ENCODE measurements at places on chromosomes 6 and 20.
A peak's percentile ranks its signal among the peaks of the same experiment; 100 is the strongest.

DNA sequence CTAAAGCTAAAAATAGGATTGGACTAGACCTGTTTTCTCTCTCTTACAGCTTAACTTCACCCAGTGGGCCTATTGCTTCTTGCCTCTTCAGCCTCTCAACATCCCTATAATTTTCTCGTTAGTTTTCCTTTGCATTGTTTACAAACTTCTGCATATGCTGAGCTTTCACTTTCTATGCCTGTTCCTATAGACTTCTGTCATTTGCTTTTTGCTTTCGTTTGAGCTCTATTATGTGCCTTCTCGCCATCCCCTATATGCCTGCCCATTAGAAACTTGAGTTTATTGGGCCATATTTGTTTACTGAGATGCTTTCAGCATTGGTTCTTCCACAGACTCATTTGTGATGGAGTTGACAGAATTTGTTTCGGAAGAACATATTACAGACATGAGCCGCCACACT is 40.9 kb downstream of the NCOA7 start:
- DNase-seq = no peak

DNA sequence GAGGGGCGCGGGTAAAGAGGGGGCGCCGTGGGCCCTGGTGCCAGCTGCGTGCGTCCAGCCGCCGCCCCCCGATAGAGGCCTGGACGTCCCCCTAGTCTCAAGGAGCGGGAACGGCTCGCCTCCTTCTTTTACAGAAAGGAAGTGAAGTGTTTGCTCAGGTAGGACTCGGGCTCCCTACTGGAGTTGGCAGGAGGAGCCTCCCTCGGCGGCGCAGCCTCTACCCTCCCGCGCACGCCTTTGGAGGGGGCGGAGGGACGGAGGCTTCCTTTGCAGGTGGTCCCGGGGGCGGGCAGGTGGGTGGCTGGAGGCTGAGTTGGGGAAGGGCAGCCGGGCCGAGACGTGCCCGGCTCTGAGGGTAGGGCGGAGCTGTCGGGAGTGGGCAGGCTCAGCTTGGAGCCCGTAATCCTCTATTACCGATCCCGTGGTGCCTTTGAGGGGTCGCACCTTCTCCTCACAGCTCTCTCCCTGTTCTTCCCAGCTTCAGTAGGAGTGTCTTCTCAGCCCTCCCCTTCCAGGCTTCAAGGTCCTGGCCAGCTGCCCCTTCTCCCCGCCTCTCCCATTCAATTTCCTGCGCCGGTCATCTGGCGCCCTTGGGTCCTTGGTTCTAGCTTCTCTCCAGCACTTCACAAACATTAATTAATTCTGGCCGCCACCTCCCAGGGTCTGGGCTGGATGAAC is 728 bp downstream of the ITPR3 start:
- DNase-seq = no peak

GRCh38 chr6:98695091-98695801 is 139.1 kb upstream of the POU3F2 start:
- no peak for DNase-seq

- DNase-seq = peak; percentile 47
These were observed 36.9 kb downstream of the TRPC4AP start for GRCh38 chr20:35055445-35056276.

- DNase-seq = no peak
These were observed 123.1 kb downstream of the HIVEP2 start for GRCh38 chr6:142821860-142822259.

DNA sequence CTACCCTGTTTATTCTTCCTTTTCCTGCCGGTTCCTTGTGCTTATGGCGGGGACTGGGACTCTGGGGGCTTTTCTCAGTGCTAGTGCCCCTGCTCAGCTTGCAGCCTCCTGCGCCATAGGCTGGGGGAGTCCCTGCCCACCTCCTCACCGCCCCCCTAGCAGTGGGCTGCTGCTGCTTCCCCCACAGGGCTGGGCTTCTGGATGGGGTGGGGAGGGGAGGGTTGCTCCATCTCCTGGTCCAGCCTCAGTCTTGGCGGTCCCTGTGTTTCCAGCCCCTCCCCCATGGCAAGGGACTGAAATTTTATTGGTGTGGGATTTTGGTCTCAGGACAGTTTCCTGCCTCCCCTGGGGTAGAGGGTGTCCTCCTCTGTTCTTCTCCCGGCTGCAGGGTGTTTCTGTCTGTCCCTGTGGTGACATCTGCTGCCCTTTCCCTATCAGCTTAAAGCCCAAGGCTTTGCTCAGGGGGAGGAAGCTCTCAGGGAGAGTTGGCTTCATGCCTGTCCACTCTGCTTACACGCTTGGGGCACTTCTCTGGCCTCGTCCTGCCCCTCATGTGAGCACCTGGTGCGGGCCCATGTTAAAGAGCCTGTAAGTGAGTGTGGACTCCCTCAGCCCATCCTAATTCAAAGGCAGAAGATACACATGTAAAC is 100.6 kb downstream of the HIVEP1 start:
- DNase-seq = no peak

- no peak for DNase-seq
These were observed 9.2 kb downstream of the SIM1 start for GRCh38 chr6:100455230-100456124.

- DNase-seq = no peak
These were observed 17.6 kb upstream of the SRSF3 start for GRCh38 chr6:36576578-36576977.

DNA sequence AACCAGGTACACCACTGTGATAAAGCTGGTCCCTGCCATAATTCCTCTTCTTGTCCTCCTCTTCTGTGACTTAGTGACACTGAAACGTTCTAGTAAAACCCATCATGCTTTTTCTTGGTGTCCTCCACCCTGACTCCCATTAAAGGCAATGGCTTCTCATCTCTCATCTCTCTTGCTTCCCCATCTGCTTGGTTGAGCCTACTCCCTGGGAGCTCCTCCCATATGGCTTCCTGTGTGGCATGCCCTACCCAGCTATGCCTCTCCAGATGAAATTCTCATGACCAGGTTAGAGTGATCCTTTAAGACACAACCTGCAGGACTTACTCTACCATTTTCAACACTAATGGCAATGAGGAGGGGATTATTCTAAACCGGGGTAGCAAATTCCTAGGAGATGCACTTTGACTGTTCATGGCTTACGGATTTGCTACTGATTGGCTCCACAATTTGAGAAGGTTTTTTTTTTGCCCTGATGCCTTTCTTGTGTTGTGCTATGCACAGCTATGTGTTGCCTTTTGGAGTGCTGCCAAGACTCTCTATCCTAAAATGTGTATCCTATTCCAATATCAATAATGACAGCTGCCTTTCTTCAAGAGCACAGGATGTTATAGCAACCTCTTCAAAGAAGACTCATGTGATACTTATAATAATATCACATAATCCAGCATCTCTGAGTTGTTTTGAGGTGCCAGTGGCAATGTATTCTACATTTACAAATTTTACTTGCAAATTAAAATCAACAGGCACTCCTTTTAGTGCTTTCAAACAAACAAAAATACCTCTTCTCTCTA is 6.1 kb downstream of the SIRPG start:
- no peak for DNase-seq
